Fibroblast of upper back skin (primary cell): ENCODE measurements at places on chromosomes 16 and 17.

DNA sequence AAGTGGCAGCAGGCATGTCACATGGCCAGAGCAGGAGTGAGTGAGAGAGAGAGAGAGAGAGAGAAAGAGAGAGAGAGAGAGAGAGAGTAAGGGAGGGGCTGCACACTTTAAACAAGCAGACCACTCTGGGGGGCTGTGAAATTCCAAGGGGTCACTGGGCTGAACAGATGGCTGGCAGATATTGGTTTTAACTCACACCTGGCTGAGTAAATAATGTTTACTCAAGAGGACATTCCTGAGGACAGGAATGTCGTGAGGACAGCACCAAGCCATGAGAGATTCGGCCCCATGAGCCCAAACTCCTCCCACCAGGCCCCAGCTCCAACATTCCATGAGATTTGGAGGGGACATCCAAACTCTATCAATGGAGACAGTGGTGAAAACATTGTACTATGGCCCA is 269.7 kb downstream of the CBLN1 start:
- DNase-seq: no peak

DNA sequence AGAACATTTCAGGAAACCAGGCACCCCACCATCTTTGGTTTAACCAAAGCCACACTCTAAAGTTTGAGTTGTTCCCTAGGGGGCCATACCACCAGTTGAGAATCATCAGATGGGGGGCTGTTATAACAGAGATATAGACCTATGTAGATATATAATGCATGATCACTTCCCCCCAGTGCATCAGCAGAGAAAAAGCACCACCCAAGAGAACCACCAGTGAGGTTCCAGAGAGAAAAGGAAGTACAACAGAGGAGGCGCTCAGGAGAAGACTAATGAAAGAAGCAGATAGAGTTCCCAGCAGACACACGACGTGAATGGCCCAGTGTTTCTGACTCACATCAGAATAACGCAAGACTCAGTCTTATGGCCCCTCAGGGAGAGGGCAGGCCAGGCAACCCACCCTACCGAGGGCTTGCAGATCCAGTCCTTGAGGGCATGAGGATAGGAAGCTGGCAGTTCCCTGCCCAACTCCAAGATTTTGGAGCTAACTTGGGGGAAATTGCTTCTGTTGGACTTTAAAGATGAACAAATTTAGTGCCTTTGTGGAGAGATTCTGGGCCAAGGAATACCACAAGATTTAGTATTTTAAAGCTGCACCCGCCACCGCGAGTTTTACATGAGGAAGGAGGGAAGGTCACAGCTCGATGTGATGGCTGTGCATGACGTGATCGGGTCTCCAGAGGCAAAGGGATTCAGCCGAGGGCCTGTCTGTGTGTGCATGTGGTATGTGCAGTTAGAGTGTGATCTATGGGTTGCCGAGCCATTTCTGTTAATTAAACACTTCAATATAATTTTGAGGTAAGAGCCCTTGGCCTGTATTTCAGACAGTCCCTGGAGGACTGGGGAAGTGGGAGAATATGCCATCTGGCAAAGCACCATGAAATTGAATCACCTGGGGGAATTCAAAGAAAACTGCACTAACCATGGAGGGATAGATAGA is 53.1 kb downstream of the AIPL1 start:
- no peak for DNase-seq

DNA sequence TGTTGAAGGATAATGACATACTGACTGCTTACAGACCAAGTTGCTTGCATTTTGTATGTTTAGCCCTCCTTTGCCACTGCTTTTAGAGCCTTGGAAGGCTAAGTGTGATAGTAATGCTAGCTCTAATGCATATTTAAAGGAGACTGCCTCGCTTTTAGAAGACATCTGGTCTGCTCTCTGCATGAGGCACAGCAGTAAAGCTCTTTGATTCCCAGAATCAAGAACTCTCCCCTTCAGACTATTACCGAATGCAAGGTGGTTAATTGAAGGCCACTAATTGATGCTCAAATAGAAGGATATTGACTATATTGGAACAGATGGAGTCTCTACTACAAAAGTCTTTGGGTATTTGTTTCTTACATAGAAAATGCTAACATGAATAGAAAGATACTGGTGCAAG is 19.1 kb downstream of the CAPNS2 start:
- DNase-seq: no peak

DNA sequence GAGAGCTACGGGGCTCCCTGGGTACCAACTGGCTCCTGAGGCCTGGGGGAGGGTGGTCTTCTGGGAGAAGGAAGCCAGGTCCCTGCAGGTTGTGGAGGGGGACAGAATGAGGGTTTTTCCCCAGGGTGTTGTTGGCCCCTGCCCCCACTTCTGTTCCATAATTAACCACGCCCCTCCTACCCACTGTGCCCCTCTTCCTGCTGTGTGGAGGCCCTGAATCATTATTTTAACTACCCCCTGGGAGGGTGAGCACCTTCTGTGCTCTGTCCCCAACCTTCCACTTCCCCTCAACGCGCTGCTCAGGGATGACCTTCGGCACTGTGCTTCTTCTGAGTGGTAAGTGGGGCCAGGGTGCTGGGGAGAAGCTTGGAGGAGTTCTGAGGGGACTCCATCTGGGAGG is at the start of gene ITGAD:
Gene ITGAD (plus strand): TSS at position 280 of the 400 bp plus-strand sequence. CDS start 26 bp downstream, at position 306.
- no peak for DNase-seq

DNA sequence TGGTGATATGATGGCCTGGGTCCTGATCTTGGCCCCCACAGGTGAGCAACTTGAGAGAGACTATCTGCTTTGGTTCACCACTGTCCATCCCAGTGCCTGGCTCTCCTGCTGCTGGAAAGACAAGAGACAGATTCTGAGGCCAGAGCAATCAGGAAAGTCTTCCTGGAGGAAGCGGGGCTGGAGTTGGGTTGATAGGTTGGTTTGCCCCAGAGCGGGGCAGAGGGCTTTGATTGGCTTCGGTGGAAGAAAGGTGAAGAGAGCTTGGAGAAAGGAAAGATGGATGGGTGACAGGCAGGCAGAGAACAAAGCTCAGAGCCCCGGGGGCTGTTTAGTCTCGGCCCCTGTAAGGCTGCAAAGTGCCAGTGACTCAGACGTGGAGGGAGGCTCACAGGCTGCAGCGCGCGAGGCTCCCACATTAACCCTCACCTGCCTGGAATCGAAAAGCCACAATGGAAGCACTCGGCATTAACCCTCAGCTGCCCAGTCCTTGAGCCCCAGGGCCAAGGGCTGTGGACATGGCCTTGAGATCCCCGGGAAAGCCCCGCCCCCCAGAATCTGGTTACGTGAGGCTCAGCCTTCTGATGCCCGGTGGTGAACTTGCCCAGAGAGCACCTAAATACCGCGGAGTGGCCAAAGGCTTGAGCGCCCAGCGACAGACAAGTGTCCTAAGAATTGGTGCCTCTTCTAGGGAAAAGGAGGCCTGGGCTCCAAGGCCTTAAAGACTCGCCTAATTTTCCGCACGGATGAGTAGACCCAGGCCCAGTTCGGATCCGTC is 996 bp upstream of the CPNE2 start:
- peak; percentile 35 for DNase-seq

DNA sequence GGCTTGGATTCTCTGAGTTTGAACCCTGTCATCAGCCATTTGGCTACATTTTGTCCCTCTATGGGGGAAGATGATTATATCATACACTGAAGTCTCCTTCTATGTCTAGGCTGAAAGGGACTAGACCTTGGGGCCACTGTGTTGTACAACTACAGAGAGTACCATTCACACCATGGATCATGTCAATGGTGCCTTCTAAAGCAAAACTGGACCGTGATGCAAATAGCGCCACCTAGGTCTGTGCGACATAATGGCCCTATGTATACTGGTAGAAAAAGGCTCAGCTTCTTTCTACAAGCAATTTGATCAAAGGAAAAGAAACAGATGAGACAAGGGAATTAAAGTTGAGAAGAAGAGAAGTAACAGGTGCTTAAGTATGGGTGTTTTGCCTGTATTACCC is 100.7 kb downstream of the LYRM1 start:
- peak; percentile 9 for DNase-seq

DNA sequence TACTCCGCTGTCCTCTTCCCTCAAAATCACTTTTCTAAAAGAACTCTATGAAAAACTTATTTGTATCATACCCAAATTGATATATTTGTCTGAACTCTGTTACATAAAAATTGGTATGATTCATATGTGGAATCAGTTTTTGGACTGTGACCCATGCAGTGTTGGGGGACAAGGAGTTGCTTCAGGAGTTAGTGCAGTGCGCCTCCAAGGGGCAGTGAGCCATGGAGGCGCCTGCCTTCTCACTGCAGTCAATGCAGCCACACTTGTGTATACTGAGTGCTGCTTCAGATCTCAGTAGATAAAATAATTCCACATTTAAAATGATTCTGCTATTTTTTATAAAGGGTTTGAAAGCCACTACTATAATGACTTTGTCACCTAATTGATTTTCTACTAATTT is 32.5 kb downstream of the DGKE start:
- DNase-seq: no peak

DNA sequence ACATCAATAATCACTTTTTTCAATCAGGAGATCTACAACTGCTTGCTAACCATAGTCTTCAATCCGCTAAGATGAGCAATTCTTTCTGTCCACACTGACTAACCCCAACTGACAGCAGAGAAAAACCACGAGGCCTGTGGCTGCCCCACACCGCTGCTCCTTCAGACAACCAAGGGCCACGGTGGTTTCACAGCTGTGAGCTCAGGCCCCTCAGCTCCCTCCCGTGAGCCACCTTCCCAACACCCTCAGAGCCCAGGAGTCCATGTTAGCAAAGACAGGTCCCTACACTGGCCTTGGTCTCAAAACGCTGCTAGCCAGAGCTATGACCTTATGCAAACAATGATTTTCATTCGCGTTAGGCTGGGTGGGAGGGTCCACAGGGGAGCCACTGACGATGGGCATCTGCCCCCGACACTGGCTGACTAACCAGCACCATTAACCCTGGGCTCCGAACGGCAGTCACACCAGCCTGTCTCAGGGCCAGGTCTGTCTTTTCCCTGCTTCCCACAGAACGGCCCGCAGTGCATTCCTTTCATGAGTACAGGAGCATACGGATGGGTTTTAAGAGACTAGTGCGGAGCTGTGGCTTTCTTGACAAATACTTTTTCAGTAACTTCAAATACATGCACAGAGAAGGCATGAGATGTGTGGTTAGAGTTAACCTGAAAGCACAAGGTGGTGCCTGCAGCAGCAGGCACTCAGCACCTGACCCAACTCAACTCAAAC is 67.3 kb downstream of the ANKRD11 start:
- peak; percentile 71 for DNase-seq

- DNase-seq: no peak
Observed at GRCh38 chr16:71635632-71636031, 9.6 kb downstream of the MARVELD3 start.

DNA sequence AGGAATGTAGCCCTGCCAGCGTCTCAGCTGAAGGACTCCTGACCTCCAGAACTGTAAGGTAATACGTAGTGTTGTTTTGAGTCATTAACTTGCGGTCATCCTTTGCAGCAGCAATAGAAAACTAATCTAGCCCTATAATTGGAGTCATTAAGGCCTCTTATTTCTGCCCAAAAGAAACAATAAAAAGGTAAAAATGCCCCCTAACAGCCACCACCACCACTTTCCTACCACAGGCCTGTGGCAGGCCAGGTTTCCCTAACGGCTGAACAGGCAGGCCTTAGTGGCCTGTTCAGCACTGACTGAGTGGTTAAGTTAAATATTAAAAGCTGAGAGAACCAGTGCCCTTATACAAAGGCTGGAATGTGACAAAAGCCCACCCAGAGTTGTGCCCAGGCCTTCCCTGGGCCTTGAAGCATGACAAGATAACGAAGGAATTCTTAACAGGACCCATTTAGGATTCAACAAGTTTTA is 286.5 kb upstream of the ERCC4 start:
- DNase-seq: no peak

GRCh38 chr16:60582528-60582927 is 1453.7 kb downstream of the CDH8 start:
- DNase-seq: no peak

DNA sequence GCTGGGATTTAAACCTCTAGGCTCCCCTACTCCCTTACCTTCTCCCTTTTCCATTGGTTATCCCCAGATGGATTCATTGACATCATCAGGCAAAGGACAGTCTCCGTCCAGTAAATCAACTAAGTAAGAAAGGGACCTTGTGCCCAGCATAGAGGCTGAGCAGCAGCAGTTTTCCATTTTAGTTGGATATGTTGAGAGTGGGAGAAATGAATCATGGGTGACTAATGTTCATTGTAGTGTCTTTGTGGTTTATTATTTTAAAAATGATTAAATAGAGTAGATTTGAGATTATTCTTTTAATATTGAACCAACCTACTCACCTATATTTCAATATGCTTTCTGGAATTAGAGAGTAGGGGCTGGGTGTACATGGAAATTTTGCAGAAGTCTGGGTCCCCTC is 99.4 kb upstream of the CACNG3 start:
- DNase-seq: no peak

DNA sequence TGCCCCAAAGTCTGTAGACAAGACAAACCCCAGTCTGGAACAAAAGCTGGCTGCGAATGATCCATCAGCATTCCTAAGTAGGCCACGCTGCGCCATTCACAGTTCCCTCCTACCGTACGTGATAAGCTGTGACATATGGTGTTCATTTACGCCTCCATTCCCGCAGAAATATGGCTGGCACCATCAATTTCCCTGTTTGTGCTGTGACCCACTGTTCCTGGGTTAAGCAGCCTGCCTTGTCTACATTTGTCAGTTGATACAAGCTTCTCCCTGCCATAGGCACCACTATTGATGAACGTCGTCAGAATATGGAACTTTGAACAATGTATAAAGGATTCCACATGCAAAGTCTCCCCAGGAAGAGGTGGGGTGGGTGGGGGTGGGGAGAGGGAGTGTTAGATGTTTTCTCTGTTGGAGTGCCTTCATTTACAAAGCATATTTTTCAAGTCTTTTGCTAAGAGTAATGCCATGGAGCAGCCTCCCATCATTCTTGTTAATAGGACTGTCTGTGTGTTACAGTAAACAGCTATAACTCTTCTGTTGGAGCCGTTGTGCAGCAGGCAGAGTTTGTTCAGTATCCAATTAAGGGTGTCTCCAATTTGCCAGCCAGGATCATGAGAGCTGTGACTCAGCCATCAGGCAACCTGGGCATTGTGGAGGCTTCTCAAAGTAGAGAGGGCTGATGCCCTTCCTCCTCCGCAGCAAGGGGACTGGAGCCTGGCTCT is 294.6 kb downstream of the TMEM114 start:
- no peak for DNase-seq

GRCh38 chr17:65323049-65323448 is 185.9 kb downstream of the RGS9 start:
- DNase-seq: no peak

GRCh38 chr16:56480776-56481467 is 29.6 kb downstream of the OGFOD1 start:
- no peak for DNase-seq
